ENCODE measurements at places on chromosomes 13 and 19. TPM values are rescaled to one million over a fixed set of nuclear protein-coding genes. Genes with fewer than 3 reads are reported as not detected.

GRCh38 chr19:1052349-1052975, 12.6 kb downstream of the ABCA7 start:
- H3K4me1 ChIP-seq, result peaks cover 4% of the 10 kb centered on the region
- H3K4me3 ChIP-seq, result no peak overlapping the region
- no peak overlapping the region for H3K27ac ChIP-seq
- peaks cover 29% of the 10 kb centered on the region for H3K36me3 ChIP-seq
- no peak for DNase-seq

DMKN gene
- total RNA-seq, result 6.4 TPM

DNA sequence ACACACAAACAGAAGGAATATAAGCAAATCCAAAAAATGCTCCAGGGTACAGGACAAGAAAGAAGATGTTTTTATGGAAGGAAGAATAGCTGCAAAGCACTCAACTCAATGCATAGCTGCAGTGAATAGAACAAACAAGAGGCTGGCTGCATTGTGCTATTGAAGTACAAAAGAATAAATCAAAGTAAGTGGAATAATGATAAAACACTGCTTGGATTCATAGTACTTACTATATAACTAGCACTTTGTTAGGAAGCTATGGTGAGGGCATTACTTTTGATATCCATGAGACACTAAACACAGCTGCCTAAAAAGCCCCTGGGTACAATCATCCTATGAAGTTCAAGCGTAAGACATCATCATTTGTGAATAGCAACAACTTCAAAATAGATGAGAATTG, 350.1 kb downstream of the PCDH9 start:
- H3K4me3 ChIP-seq, result no peak overlapping the region
- DNase-seq, result no peak
- no peaks in the 10 kb centered on the region for H3K27me3 ChIP-seq
- H3K36me3 ChIP-seq, result no peaks in the 10 kb centered on the region
- no peak overlapping the region for H3K27ac ChIP-seq
- H3K4me1 ChIP-seq, result no peaks in the 10 kb centered on the region

IL11 gene
- not detected for total RNA-seq

APOC4 gene
- not detected for total RNA-seq

Measured in stomach (tissue), 19 donors.